ENCODE measurements at places on chromosomes 3 and 15.

GRCh38 chr3:45986303-45986982 is 9.2 kb downstream of the FYCO1 start:
- DNase-seq: no peak

DNA sequence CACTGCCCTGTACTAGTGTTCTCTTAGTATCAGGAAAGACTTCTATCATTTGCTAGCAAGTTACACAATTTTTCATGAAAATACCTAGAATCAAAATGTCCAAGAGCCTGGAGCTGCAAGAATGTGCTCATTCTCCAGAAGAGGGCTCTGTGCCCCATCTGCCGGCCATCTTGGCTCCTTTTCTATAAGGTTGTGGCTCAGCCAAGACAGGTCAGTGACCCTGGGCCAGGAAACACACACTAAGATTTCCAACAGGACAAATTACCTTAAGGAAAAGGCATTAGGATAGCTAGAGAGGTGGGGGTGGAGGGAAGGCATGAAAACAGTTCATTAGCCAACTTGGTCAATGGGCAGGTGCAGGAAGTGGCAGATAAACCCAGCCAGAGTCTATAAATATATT is 20.7 kb downstream of the TIMP4 start:
- no peak for DNase-seq

DNA sequence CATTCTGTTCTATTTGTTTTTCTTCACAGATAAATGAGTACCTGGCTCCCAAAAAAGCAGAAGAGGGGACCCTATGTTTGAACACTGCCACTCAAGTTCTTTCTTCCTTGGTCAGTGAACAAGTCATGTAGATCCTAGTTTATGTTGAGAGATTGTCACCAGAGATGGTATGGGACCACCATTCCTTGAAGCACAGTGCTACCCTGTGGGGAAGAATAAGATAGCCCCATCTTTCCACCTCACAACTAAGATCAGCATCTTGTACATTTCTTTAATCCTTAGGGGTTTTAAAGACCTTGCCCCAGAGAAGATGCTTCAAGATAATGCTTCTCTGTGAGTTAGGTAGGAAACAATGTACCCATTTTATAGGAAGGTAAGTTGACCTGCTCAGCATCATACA is 233.5 kb upstream of the WNT5A start:
- no peak for DNase-seq

GRCh38 chr3:2579206-2579605 is 480.5 kb downstream of the CNTN4 start:
- no peak for DNase-seq

DNA sequence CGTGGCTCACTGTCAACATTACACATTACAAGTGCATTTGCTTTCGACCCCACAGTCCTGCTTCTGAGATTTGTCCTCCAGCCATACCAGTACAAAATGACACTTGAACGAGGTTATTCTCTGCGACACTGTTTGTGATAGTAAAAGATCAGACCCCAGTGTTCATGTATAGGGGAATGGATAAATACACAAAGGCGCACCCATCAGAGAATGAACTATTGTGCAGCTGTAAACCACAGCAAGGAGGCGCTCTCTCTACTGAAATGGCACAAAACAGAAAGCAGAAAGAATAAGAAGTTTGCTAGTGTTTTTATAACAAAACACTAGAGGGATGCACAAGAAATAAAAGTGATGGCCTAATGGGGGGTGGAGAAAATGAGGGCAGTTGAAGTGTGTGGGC is 4.9 kb upstream of the CHSY1 start:
- DNase-seq: no peak

GRCh38 chr15:91278951-91279350 is 178.9 kb downstream of the SV2B start:
- no peak for DNase-seq

- DNase-seq: no peak
Measured at GRCh38 chr15:85839643-85840042, 44.9 kb upstream of the KLHL25 start.

- DNase-seq: no peak
Measured at GRCh38 chr3:195134431-195134830, 136.5 kb downstream of the XXYLT1 start.

- no peak for DNase-seq
Measured at GRCh38 chr3:37241880-37242279, 67.5 kb upstream of the LRRFIP2 start.

- no peak for DNase-seq
Measured at GRCh38 chr15:71651750-71652186, 158.6 kb upstream of the NR2E3 start.

GRCh38 chr3:196082619-196082971 is 705 bp upstream of the TFRC start:
- DNase-seq: no peak

DNA sequence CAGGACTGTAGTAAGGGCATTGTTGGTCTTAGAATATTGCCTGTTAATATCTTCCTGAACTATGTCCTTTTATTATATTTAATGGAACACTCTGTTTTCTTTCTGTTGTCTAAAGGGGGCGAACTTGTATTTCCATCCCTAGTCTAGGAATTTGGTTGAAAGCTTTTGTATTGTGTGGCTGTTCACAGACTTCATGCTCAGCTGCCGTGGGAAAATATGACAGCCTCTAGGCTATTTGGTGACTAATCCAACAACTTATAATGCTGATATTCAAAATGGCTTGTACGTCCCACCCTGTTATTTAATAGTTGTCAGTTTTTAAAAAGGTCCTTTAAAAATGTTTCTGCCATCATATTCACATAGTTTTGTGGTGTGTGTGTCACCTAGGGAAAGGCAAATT is 202.6 kb downstream of the KLHL25 start:
- DNase-seq: no peak

DNA sequence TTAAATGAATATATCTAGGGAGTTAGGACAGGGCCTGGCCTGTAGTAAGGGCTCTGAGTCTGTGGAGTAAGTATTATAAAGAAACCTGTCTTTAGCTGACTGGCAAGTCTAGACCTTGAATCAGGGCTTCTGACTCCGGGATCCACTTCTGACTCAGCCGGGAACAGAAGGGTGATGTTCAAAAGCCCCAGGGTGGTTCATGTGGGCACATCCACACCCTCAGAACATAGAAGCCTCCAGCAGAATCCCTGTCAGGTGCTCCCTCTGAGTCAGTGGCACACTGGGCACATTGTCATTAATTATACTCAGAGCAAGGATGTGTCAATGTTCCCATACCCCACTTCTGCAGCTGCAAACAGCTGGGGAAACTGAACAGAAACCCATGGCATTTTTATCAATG is 26.7 kb upstream of the SNRK start:
- DNase-seq: no peak

DNA sequence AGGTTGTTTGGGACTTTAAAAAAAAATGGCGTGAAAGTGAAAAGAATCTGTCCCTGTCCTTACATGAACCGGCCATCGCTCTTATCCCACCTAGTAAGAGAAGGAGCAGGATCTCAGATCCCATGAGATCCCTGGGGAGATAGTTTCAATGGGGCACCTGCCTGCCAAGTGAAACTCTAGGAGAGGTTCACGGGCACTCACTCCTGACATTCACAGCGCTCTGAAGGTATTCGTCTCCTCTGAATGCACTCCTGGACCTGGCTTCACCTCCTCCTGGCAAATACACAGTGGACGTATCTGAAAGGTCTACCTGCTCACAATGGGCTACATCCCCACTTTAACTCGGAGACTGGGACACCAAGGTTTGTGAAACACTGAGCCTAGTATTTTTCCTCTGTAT is 248.7 kb upstream of the ICE2 start:
- DNase-seq: no peak

- no peak for DNase-seq
Measured at GRCh38 chr15:101105059-101105891, 146.6 kb downstream of the CHSY1 start.

DNA sequence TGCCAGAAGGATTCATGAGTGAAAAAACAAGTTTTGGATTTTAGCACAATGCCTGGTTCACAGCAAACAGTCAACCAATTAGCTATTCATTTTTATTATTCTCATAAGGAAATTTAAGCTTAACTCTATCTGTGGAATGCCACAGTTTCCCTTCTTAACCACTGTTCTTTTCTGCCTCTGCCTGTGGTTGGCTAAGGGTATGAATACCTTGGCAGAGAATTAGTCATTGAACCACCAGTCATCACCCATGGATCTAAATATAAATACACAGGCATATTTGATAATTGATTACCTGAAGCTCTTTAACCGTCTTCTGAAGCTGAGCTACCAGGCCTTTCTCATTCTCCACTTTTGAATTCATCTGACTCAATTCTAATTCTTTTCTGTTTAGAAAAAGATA is 79.9 kb downstream of the MYH15 start:
- DNase-seq: no peak

- DNase-seq: no peak
Measured at GRCh38 chr3:52983828-52984227, 62.0 kb downstream of the SFMBT1 start.

DNA sequence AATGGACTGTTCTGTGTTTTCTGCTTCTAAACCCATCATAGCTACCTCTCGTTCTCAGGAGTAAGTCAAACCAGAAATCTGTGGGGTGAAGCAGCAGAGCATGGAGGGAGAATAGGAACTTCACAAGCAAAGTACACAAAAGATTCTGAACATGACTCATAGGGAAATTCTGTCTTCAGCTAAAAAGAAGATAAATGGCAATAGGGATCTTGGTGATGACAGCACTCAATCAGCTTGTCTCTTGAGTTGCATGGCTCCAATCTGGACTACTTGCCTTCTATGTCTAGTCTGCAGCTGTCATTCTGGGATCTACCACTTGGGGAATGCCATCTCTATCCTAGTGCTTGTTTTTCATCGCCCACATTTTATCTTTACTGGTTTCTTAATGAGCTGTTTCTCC is 13.5 kb upstream of the GRAMD1C start:
- no peak for DNase-seq
